ENCODE measurements at places on chromosomes 16 and 17.

- DNase-seq = no peak
These were observed 95.2 kb upstream of the CIBAR2 start for GRCh38 chr16:85207357-85207921.

GRCh38 chr17:77822302-77823030, 136.0 kb upstream of the TNRC6C start:
- DNase-seq = no peak

- DNase-seq = no peak
These were observed 188.0 kb downstream of the SOX9 start for GRCh38 chr17:72308744-72309385.

GRCh38 chr16:19872935-19873334, 11.7 kb downstream of the GPRC5B start:
- no peak for DNase-seq

GRCh38 chr16:60405286-60405685, 1631.0 kb downstream of the CDH8 start:
- DNase-seq = no peak

DNA sequence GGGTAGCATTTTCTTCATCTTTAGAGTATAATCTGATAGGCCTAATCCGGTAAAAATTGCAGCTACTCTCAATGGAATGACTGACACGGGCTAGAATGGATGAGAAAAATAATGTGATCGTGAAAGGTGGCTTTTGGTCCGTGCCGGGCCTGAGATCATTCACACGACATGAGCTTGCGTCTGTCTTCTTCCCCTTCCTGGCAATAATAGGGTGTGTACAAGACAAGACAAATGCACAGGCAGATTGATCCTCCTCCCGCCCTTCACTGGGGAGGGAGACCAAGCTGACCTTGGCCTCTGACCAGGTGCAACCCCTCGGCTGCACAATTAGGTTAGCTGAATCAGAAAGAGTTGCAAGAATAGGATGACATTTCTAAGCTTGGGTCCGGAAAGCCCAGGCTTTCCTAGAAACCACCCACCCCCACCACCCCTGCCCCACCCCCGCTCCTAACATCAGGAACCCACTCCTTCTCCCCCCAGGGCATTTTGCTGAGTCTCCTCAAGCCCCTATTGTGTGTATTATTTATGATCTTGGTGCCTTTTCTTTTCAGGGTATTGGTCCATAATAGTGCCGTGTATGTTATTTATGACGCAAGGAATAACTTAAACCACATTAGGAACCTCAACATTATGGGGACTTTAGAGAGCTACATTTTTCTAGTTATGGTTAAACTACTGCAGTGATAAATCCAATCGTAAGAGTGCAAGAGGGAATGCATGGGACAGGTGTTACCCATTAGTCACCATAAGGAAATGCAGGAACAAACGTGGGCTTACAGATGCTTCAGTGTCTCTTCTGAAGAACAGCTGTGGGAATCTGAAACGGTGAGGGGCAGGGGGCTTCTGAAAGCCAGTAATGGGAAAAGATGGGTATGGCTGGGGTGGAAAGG, 540.1 kb upstream of the PSMD7 start:
- DNase-seq = no peak

All from stimulated activated CD4-positive, alpha-beta T cell treated with anti-CD3 and anti-CD28 coated beads, TNF-alpha, amount 100 ng/mL, for 1 hour (primary cell).